Activated T-cell treated with anti-CD3 and anti-CD28 coated beads, Interleukin-2, amount 50 U/mL, for 72 hours (primary cell): ENCODE measurements at places on chromosomes 3 and 15.
A peak's percentile ranks its signal among the peaks of the same experiment; 100 is the strongest.

DNA sequence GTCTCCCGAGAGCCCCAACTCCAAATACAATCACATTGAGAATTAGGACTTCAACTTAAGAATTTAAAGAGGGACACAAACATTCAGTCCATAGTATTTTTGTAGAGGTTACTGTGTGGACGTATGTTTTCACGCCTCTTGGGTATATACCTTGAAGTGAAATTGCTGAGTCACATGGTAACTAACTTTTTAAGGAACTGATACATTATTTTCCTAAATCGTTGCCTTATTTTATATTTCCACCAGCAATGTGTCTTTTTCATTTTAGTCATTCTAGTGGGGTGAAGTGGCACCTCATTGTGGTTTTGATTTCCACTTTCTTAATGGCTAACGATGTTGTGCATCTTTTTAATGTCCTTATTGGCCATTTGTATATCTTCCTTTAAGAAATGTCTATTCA is 11.8 kb downstream of the PARP15 start:
- no peak for DNase-seq

DNA sequence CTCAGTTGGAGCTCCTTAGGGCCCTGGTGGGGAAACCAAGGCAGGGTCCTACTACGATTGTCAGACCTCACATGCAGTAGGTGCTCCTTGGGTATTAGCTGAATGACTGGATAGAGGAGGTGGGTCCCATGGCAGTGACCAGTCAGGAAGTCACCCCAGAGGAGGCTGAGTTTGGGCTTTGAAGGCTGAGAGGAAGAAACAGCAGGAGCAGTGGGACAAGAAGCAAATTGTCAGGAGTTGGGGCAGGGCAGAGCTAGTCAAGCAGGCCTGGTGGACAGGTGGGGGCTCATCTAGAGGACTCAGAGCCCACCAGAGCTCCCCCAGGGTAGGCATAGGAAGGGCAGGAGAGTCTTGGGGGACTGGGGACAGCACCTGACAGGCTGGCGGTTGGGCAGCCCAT is 3.1 kb downstream of the NBEAL2 start:
- no peak for DNase-seq

DNA sequence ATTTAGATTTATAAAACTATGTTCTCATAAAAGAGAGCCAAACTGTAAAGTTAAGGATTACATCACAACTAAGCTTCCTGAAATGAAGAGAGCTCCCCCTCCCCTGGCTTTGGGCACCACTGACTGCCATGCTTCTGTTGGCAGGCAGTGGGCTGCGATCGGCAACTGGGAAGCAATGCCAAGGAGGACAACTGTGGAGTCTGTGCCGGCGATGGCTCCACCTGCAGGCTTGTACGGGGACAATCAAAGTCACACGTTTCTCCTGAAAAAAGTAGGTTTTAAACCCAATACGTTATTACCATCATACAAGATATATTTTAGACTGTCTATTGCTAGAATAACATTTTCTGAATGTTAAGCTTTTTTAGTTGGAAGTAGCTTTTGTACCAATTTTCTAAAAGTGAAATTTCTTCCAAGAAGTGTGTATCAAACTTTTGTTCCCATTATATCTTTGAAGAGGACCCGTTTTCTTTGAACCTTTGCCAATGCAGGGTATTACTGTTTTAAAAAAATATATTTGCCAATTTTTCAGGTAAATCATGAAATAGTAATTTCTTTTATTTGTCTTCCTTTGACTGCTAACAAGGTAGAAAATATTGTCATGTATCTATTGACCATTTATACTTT is 184.1 kb downstream of the ADAMTSL3 start:
- no peak for DNase-seq

- no peak for DNase-seq
Observed at GRCh38 chr3:16012086-16012485, 162.4 kb upstream of the GALNT15 start.

GRCh38 chr15:96354731-96355567 is 24.4 kb downstream of the NR2F2 start:
- DNase-seq, result no peak

DNA sequence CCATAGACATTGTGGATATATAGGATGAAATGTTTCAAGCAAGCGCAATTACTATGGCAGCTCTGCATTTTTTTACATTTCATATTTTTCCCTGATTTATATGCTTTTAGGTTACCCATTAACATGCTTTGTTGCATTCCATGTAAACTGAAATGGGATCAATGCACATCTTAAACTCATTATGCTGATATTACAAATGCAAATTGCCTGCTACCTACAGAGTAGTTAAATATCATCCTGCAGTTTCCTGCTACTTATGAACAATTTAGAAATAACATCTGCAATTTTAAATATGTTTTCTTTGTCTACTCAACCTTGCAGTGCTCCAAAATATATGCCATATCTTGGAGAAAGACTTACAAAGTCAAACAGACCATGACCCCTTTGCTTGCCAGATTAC is 526.9 kb upstream of the NECTIN3 start:
- DNase-seq, result no peak

DNA sequence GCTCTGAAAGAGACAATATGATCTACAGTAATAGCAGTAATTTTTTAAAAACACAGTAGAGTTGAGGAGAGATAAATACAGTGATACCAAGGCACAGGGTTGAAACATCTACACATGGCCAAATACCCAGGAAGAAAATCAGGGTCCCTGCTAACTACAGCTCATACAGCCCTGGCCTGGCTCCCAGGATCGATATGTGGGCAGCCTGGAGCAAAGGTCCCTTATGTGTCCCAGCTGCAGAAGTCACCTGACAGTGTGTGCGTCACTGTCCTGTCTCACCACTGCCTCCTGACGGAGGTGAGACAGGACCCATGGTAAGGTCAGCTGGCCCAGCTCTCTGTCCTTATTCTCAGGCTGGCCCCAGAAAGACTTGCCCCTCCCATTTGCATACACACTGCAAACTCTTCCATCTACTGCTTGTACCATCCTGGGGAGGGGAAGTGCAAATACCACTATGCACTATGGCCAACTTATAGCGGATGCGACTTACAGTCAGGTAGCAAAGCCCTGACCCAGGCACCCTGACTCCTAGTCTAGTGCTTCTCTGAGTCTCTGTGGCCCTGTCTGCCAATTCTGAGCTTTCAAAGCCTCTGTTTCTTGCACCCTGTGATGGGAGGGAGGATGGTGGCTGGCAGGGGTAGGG is 22.0 kb upstream of the BCL2L10 start:
- no peak for DNase-seq

DNA sequence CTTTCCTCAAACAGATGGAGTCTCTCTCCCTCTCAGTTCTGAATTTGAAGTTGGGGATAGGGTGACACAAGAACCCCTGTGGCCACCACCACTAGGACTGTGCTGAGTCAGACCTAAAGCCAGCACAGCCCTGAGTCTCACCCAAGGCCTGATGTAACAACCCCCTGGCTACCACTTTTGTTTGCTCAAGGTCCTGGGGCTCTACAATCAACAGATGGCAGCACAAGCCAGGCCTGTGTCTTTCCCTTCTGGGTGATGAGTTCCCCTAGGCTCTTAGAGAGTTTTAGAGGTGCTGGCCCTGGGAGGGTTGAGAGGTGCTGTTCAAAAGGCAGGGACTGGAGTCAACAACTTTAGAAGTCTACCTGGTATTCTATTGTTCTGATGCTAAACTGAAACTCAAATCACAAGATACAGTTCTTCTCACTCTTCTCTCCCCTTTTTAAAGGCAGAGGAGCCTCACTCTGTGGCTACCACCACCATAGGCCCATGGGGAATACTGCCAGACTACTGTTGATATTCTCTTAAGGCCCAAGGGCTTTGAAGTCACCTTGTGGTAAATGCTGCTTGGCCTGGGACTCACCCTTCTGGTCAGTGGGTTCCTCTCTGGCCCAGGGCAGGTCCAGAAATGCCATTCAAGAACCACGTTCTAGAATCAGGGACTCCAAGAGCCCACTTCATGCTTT is 6.5 kb downstream of the OR5K4 start:
- DNase-seq, result peak; percentile 35

GRCh38 chr3:37477275-37477674 is 302.9 kb upstream of the LRRFIP2 start:
- DNase-seq, result no peak

DNA sequence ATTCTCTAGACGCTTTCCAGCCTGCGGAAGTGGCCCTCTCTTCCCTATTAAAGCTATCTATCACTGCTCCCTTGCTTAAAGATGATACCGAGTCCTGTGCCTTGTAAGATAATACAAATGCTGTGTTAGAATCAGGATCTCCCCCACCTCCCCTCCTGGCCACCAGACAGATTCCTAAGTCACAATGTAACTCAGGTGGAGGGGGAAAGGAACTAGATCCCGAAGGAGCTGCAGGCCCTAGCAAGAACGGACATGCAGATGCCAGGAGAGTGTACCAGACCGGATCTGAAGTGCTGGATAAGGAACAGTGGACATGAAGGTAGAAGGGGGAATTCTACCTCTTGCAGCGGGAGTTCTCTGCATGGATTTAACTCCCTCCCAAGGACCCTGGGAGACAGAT is 230.7 kb upstream of the LYSMD4 start:
- no peak for DNase-seq

DNA sequence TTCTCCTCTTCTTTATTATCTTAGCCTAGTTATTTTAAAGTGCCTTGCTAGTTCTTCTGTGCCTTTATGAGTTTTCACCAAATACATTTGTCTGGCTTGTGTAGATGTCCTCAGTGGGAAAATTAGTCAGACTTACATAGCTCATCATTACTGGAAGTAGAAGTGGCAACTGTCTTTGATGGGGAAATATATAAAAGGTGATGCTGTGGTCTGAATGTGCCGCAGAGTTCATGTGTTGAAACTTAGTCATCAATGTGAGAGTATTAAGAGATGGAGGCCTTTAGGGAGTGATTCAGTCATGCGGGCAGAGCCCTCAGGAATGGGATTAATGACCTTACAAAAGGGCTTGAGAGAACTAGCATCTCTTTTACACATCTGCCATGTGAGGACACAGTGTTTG is 6.4 kb upstream of the ERICH6 start:
- DNase-seq, result peak; percentile 22

GRCh38 chr3:59551834-59552233 is 502.0 kb upstream of the CFAP20DC start:
- no peak for DNase-seq
